ENCODE measurements at places on chromosomes 12 and 14.

DNA sequence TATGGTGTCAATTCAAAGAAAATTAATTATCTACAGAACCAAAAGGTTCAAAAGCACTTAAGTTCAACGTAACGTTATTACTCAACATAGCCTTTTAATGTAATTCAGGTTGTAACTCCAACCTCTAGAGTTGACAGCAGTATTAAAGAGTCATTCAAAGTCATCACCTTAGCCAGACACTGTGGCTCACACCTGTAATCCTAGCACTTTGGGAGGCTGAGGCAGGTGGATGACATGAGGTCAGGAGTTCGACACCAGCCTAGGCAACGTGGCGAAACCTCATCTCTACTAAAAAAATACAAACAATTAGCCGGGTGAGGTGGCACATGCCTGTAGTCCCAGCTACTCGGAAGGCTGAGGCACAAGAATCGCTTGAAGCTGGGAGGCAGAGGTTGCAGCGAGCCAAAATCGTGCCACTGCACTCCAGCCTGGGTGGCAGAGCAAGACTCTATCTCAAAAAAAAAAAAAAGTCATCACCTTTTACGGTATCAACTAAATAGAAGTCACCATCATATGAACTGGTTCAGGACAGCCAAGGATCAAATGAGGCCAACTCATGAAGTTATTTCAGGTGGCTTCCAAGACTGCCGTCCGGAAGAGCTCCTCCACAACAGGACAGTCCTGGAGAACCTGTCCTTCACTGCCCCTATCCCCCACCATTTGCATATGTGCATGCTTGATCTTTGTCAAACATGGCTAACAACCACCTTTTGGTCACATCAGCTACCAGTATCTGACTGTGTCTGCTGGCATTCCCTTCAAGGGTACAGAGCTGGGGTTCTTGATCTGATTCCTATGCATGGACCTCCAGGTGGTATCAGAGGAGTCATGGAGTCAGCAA is 4.2 kb downstream of the PPTC7 start:
- DNase-seq = no peak

DNA sequence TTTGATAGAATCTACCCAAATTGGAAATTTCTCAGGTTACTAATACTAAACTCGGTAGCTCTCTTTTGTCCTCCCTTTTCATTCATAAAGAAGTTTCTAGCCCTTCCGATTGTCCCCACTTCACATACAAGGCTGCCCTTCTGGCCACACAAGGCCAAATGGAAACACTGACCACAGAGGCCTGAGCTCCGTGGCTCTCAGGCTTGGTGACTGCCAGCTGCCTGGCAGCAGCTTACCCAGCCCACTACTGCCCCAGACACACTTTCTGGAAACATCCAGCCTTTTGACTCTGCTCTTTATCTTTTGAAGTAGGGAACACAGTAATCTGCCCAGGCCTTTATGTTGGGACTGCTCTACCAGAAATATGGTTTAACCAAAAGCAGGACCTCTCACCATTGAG is 167.2 kb downstream of the GCH1 start:
- DNase-seq = no peak

- DNase-seq = no peak
These were observed 40.7 kb upstream of the TMEM263 start for GRCh38 chr12:106914796-106915634.

- no peak for DNase-seq
These were observed 65.2 kb downstream of the SRGAP1 start for GRCh38 chr12:63909746-63910145.

DNA sequence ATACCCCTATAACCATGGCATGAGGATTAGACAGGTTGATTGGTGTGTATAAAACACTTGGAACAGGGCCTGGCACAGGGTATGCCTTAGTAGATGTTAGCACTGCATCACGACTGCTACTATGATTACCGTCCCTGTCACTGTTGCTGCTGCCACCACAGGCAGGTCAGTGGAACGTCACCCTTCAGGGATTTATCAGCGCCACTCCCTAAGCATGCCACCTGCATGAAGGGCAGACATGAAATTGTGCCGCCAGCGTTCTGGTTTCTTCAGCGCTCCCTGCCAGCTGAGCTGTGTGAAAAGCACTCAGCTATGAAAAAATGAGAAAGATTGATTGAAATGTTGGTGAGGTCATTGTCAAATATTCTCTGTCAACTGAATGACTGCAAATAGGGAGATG is 477.0 kb downstream of the DPF3 start:
- DNase-seq = no peak

DNA sequence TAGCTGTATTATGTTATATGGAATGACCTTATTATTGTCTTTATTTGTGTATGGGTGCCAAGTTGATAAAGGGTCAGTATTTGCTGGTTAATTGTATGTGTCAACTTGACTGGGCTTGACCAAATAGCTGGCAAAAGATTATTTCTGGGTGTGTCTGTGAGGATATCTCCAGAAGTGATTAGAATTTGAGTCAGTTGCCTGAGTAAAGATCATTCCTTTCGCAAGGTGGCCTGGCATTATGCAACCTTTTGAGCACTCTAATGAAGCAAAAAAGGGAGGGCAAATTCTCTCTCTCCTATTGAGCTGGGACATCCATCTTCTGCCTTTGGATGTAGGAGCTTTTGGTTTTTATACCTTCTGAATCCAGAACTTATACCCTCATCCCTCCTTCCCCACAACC is 82.2 kb downstream of the ATXN7L3B start:
- no peak for DNase-seq

DNA sequence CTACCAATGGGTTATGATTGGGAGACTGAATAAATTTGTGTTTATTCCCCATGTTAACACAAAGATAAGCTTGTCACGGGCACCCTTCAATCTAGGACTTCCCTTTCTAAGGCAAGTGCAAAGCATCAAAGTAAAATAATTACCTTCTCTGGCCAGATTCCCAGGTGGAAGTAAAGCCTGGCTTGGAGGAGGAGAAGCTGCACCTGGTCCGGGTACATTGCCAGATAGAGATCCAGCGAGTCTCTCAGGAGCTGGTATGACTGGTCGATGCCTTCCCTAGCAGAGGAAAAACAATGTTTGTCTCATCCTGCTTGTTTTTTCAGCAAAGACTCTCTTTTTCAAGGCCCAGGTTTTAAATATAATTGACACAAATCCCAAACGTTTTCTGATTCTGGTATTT is 24.9 kb downstream of the FBXO21 start:
- DNase-seq = no peak

DNA sequence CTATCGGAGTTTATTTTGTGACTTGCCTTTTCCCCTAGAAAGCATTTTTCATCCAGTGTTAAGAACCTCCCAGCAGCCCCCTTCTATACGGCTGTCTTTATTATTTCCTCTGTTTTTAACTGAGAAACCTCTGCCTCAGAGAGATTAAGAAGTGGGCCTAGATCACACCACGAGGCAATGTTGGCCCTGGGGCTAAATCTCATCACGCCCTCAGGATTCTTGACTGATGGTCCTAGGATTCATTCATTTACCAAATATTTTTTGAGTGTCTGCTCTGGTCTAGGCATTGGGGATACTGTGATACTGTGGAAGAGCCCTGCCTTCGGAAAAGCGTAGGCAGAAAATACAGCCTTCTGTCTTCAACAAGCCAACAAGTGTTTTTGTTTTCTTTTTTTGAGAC is 42.1 kb downstream of the C14orf132 start:
- DNase-seq = no peak
